ENCODE measurements at places on chromosomes 16 and 17. TPM values are rescaled to one million over a fixed set of nuclear protein-coding genes. Genes with fewer than 3 reads are reported as not detected.

The HOXB3 gene
- total RNA-seq, result not detected

The NUTF2 gene
- total RNA-seq, result 39.2 TPM

The NHLRC4 gene
- 0.52 TPM for total RNA-seq

The SEPTIN12 gene
- total RNA-seq, result not detected

The NPIPB6 gene
- total RNA-seq, result not detected

The CALCOCO2 gene
- total RNA-seq, result 62.8 TPM

DNA sequence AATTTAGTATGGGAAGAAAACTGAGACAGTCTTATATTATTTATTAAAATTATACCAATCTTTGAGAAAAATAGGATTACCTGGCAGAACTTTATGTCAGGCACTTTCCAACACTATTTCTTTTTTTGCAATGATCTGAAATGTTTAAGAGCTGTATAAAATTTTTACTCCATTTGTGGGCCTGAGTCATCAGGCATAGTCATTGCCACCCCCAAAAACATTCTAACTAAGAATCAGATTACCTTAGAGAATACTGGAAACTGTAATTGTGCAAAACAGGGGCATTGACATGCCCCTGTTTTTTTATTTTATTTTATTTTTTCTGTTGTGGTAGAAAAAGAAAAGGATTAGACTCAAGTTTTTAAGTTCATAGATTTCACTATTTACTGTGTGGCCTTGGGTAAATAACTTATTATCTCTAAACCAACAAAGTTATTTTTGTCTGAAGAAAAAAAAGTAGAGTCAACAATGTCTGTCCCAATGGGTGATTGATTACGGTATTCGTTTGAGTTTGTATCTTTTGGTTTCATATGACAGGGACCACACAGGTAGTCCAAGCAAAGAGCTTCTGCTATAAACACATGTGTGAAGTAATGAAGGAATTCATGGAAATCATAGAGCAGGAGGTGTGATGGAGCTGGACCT is 24.6 kb downstream of the VAT1L start:
- DNase-seq, result no peak

DNA sequence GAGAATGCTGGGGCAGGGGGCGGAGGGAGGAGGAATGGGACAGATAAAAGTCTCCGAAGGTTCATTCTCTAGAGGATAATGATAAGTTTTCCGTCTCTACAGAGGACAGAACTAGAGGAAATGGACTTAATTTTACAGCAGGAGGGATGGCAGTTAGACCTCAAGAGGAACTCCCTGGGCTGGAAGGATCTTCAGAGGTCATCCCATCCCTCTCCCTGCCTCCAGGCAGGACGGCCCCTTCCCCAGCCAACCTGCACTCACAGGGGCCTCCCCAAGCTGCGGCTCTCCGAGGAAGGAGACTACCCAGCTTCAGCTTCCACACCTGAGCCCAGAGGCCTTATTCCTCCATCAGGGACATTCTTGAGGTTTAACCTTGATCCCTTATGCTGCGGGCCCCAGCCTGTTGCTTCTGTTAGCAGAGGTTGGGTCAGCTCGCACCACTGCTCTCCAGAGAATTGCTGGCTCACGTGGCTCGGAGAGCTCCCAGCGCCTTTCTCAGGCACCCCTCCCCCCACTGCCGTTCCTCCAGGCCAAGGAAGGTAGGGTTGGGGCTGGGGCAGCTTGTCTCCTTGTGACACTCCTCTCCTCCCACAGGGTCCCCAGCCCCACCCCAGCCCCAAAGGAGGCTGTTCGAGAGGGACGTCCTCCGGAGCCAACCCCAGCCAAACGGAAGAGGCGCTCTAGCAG is 8.5 kb downstream of the ELOB start:
- DNase-seq, result no peak

DNA sequence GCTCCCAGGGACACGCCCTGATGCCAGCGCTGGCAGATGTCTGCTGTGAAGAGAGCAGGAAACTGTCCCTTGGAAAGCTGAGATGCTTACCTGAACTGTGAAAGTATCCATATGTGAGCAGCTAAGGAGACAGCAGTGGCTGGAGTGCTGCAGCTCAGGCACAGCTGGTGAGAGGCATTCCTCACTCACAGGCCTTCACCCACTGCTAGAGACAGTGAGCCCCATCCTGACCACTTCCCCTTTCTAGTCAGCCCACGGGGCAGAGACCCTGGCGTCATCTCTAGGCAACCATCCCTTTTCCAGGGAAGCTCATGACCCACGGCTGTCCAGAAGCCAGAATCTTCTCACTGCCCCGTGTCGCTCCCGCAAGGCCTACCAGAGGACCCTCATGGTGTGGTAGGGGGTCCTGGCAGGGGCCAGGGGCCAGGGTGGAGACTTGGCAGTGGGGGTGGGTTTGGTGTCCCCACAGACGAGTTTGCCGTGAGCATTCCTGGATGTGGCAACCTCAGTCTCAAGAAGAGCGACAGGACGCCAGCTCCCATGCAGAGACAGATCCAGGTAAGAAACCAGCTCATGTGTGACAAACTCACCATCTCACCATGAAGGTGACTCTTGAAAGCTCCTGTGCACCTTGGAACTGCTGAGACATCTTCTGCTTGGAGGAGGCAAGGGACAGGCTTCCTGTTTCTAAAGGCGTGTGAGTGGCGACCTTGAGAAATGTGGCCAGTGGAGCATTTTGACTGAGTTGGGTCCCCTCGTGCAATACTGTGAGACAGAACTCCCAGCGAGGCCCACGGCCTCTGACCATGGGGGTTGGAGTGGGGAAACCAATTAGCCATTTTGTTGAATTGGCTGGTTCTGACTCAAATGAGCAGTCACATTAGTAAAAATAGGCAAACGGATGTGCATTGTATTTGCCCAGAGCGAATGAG is at the start of gene SCIMP:
TSS of gene SCIMP (minus strand) at position 216 of the 932 bp plus-strand sequence. CDS start at position 111, 105 bp downstream.
- DNase-seq, result peak; percentile 14

- peak; percentile 22 for DNase-seq
These were observed 5.4 kb upstream of the NFATC3 start for GRCh38 chr16:68079626-68080344.

DNA sequence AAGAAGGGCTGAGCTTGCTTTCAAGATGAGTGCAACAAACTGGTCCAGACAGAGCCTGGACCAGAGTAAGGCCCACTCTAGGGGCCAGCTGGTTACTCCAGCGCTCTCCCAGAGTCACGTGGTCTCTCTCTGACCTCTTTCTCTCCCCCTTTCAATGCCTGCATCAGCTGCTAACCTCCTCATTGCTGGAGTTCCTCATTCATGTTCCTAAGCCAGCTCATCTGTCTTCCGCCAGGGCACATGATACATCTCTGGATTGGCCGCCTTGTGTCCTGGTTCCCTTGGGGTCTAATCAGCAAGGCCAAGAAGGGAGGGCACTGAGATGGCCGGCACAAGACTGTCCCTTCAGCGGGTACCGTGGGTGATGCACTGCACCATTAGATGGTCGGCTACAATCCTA is 26.9 kb upstream of the ZFP90 start:
- DNase-seq, result no peak

- no peak for DNase-seq
These were observed 15.1 kb downstream of the SLC5A10 start for GRCh38 chr17:18966831-18967624.

DNA sequence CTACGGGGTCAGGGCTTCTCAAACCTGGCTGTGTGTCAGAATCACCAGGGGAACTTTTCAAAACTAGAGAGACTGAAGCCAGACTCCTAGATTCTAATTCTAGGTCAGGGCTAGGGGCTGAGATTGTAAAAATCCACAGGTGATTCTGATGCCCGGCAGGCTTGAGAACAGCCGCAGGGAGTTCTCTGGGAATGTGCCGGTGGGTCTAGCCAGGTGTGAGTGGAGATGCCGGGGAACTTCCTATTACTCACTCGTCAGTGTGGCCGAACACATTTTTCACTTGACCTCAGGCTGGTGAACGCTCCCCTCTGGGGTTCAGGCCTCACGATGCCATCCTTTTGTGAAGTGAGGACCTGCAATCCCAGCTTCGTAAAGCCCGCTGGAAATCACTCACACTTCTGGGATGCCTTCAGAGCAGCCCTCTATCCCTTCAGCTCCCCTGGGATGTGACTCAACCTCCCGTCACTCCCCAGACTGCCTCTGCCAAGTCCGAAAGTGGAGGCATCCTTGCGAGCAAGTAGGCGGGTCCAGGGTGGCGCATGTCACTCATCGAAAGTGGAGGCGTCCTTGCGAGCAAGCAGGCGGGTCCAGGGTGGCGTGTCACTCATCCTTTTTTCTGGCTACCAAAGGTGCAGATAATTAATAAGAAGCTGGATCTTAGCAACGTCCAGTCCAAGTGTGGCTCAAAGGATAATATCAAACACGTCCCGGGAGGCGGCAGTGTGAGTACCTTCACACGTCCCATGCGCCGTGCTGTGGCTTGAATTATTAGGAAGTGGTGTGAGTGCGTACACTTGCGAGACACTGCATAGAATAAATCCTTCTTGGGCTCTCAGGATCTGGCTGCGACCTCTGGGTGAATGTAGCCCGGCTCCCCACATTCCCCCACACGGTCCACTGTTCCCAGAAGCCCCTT is 10.9 kb downstream of the STH start:
- DNase-seq, result no peak

DNA sequence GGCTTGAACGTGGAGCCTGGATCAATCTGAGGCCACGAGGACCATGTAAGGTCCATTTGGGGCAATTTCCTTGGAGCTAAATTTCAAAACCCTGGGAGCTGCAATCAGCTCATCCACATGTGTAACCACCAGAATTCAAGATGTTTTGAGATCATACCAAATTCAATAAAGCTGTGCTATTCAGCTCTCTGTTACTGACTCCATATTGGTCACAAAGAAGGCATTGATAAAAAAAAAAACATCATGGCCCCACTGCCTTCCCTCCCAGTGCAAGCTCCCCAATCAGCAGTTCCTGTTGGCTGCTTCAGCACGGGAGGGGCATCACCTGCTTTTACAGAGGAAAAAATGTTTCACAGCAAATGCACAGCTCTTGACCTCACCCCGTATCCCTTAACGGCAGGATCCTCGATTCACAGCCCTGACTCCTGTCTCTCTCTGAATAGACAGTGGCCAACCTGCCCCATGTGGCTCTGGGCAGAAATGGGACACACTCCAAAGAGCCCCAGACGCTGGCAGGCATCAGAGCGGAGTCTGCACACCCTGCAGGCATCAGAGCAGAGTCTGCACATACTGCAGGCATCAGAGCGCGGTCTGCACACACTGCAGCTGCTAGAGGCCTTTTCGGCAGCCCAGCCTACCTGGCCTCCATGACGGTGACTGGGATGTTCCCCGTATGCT is 37.1 kb downstream of the FANCA start:
- DNase-seq, result no peak

DNA sequence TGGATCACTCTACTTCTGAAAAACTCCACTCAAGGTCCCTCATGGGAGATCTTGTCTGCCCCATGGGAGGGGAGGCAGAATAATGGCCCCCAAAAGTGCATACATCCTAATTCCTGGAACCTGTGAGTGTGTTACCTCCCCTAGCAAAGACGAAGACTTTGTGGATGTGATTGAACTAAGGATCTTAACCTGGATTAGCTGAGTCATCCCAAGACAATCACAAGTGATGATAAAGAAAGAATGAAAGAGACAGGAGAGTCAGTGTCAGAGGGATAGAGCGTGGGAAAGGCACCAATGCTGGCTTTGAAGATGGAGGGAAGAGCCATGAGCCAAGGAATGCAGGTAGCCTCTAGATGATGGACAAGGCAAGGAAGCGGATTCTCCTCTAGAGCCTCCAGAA is 374.7 kb upstream of the DYNLRB2 start:
- no peak for DNase-seq

GRCh38 chr17:16150251-16150856 is 65.0 kb downstream of the NCOR1 start:
- DNase-seq, result no peak

GRCh38 chr17:81488276-81488860 is 24.2 kb downstream of the ACTG1 start:
- no peak for DNase-seq

DNA sequence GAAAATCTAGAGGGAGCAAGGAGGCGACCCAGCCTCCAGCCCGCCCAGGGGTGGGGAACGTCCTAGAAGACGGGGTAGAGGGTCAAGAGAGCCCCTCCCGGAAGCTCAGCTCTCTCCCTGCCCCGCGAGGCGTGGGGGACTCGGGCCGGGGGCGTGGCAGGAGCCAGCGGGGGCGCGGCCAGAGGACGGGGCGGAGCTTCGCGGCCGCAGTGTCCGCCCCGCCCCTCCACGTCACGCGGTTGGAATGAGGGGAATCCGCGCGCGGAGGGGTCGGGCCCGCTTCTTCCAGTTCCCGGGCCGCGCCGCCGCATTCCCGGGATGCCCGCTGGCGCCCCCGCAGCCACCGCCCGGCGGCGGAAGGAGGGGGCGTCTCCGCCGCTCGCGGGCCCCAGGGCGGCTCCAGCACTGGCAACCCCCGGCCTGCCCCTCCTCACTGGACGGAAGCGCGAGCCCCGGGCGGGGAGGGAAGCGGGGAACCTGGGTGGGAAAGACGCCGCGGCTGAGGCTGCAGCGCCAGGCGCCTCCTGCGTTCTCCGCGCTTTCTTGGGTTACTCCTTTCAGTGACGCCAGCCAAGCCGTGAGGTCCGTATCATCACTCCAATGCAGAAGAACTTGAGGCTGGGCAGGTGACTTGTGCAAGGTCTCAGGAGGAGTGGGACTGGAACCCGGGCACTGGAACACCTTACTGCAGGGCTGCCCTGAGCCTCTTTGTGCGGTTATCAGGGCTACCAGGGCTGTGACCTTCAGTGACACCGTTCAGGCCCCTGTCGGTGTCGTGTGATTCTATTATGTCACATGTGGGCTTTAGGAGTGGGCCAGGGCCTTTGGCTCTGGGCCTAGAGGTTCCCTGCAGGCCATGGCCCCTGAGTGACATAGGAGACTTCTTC is 4.3 kb downstream of the MYO1C start:
- DNase-seq, result peak; percentile 85

DNA sequence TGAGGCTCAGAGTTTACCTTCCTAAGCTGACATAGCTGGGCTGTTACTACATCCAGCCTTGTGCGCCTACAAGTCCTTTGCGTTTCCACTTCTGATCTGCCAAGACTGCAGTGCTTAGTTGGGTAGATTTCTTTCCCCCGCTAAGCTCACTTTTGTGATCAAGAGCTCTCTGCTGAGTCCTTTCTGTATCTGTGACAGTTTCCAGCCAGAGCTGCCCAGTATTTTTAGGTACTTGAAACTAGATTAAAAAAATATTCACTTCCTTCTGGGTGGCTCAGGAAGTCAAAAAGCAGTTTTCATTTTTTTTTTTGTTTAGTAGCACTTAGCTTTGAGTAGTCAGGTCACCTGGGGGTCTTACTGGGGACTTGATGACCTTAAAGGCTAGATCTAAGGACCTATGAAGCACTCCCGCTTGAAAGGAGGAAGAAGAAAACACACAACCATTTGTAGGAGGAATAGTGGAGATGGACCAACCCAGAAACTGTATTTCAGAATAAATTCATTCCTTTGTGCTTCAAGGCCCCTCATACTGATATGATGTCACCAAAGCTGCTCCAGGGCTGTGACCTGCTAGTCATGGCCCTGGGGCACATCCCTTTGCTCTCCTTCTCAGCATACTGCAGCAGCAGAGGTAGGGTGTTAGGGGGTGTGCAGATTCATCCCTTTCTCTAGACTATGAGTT is 75.6 kb upstream of the HNF1B start:
- DNase-seq, result no peak

DNA sequence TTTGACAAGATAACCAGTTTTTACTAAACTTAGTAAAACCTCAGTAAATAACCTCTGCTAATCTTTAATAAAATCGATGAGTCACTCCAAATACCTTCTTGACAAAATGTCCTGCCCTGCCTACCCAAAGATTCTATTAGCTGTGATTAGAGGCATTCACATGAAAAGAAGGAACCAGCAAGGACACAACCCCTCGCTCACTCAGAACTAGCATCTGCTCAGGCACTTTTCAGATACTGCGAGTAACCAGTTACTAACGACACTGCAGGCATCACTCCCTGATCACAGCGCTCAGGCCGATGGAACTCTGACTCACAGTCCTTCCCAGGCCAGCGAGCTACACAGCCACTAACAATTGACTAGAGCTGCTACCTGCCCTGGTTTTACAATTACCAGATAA is 24.3 kb downstream of the PELP1 start:
- DNase-seq, result no peak

- DNase-seq, result no peak
These were observed 168.4 kb downstream of the ENGASE start for GRCh38 chr17:79242873-79243602.
